CD4-positive, alpha-beta T cell treated with Interleukin-2 at 100 ng/mL for 4 hours (primary cell): ENCODE measurements at places on chromosomes 1 and 21.

DNA sequence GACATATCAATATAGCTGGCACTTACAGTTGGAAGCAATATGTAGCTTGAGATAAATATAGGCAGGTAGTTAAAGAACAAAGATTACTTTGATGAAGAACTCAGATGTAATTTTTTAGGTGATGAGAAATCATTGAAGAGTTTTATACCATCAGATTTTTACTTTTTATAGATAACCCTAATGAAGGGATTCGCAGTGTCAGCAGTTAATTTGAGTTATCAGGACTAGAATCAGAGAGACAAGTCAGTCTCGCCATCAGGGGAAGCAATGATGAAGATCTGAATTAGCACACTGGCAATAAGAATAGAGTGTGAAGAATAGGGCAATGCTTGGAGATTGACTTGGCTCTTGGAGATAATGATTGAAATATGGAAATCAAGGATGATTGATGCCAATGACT, 342.5 kb downstream of the PDE4B start:
- no peak for DNase-seq

GRCh38 chr21:45078877-45079281, 4.5 kb downstream of the ADARB1 start:
- DNase-seq = peak; percentile 89

DNA sequence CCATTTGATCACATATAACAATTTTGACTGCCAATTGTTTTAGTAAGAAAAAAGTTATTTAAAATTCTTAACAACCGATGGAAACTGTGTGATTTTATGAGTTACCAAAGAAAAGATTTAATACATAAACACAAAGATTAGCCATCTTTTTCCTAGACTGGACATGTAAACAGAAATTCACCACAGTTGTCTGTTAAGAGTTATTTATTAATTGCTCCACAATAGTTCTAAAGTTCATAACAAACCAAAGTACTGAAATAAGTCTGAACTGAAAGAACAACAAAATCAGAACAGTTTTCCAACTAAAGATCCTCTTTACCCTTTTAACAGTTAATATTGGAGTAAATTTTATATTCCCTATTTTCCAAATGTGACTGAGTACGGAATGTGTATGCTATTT, 8.6 kb downstream of the ZNF281 start:
- DNase-seq = no peak

DNA sequence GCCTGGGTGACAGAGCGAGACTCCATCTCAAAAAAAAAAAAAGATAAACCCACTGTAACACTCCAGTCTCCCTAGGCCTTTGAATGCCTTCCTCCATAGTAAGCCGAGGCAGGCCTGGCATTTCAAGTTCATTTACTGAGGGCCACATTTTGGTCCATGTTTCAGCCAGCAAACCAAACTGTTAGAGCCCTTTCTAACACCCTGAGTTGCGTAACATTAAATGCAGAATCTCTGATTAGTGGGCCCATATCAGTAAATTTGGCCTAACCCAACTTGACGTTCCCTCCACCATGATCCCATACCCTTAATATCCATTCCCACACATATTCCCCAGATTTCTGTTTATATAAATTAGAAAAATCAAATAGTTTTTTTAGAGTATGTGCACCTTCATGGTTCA, 12.4 kb downstream of the MPZL1 start:
- no peak for DNase-seq

DNA sequence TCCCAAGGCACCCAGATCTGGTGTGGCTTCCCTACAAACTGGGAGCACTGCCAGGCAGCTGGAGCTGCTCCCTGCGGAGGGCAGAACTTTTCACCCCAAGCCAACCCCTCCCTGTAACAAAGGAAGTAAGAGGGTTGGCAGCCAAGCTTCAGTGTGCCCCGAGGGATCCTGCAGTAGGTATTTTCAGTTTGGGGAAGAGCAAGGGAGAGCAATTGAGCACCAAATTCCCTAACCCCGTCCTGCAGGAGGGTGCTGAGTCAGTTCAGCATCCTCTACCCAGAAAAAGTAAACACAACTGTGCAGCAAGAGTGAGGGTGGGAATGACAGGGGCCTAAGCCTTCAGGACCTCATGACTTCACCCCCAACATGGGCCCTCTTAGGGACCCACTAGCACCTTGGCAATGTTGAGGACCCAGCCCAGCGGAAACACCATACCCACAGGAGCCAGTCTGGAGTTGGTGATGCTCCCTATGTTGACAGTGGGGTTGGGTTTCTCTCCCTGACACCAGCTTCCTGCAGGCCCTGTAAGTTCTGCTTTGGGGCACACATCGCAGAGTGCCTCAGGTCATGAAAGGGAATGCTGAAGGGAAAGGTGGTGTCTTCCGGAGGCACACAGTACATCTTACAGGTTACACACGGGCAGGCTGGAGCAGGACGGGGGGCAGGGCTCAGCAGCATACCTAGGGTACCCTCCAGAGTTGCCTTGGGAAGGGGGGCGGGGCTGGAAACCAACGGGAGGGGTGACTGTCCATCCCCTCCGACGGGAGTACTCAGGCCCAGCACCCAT, 14.8 kb downstream of the SH3BP5L start:
- no peak for DNase-seq

GRCh38 chr1:9555942-9556341, 16.7 kb downstream of the SLC25A33 start:
- no peak for DNase-seq

DNA sequence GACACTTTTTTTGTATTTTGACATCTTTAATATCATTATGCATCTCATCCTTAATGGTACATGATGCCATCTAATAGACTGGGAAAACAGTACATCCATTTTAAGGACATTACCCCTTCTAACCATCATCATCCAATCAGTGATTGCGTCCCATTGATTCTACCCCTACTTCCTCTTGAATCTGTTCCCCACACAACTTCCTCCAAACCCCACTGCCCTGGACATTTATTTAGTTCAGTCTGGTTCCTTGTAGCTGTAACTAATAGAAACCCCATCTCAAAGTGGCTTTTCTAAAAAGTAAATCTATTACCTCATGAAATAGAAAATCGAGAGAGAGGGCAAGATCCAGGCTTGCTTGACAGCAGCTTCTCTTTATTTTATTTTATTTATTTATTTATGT, 2.1 kb upstream of the ITLN1 start:
- DNase-seq = no peak

GRCh38 chr1:15985611-15986297, 9.9 kb upstream of the ZBTB17 start:
- no peak for DNase-seq

DNA sequence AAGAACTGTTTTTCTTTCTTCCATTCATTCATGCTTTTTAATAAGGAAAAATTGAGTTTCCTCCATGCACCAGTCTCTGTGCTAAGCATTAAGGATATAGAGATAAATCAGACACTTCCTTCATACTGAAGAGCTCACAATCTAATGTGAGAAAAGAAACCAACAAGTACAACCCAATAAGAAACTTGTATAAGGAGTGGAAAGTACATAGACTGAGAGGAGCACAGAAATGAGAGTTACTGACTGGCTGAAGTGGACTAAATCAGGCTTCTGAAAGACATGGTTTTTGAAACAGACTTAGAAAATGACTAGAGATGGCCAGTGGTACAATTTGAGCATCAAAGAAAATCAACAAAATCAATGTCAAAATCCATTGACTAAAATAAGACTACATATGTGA, 524.4 kb downstream of the PLPP3 start:
- no peak for DNase-seq

- DNase-seq = no peak
These were observed 1.9 kb upstream of the CFH start for GRCh38 chr1:196649990-196650389.

- no peak for DNase-seq
These were observed 147.5 kb downstream of the PTPRU start for GRCh38 chr1:29383746-29384371.

GRCh38 chr1:152960452-152961044, 9.9 kb upstream of the SPRR4 start:
- DNase-seq = no peak

- DNase-seq = no peak
These were observed 137.1 kb downstream of the PLA2G4A start for GRCh38 chr1:186965847-186966246.

DNA sequence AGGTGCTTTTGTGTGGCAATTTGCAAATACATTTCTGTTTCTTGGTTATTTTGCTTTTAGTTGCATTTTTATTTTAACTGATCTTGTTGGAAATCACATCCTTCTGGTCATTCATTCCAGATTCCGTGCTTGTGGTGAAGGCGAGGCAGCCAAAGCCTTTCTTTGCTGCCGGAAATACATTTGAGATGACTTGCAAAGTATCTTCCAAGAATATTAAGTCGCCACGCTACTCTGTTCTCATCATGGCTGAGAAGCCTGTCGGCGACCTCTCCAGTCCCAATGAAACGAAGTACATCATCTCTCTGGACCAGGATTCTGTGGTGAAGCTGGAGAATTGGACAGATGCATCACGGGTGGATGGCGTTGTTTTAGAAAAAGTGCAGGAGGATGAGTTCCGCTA, 34.8 kb upstream of the CD101 start:
- DNase-seq = no peak

GRCh38 chr1:119209061-119209460, 68.6 kb upstream of the WARS2 start:
- DNase-seq = no peak

DNA sequence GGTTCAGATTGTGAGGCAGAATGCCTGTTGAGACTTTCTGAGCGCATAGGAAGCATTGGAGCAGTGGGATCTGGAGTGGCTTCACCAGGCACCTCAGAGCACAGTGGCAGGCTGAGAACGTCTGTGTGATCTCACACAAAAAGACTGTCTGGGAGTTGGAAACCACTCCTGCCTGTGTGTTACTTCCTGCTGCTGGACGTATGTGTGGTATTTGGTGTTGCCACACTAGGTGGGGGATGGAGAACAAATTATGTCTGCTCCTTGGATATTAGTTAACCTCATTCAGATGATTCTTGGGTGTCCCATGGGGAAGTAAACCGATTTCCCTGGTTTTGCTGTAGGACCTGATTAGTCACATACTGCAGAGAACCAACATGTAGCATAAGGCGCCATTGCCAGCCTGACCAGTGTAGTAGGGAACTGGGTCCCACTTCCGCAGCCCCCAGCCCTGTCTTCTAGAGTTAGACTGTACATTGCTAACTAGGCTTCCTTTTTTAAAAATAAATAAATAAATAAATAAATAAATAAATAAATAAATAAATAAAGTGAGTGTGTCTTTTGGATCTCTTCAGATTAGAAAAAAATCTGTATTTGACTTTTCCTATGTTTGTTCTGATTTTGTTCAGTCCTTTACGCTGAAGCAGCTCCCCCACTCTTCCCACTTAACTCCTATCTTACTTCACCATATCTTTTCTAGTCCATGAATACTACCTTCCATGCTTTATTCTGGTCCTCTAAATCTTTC, 26.9 kb downstream of the UCK2 start:
- no peak for DNase-seq

DNA sequence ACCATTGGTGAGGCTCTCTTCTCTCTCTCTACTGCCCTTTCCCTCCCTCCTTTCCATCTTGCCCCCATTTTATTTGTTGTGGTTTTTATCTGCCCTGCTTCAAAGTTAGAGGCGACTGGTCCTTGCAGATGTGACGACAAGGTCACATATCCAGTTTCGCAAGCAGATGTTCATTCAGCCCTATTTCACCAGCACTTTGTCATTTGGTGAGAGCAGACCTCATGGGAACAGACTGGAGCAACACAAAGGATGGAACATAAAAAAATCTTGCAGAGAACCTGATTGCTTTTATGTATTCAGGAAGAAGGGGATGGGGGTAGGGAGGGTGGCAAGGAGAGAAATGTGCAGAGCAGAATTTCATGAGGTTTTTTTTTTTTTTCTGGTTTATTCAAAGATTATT, 84.3 kb downstream of the ELAVL4 start:
- no peak for DNase-seq

- DNase-seq = no peak
These were observed 2.4 kb upstream of the NFIA start for GRCh38 chr1:61079898-61080336.

DNA sequence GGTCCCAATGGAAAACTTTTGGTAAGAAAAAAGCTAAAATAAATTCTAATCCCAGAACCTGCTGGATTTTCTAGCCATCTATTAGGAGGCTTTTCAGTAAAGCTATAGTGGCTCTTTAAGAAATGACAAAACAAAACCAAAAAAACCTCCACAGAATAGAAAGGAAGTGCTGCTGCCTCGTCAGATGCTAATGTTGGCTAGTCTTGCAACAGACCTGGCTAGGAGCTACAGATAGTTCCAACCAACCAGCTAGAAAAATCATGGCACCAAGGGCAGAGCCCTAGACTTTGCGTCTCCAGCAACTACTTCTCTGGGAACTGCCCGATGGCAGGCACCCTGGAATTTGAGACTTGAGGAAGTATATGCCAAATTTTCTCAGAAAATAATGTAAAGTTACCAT, 7.6 kb downstream of the CD101 start:
- DNase-seq = no peak

DNA sequence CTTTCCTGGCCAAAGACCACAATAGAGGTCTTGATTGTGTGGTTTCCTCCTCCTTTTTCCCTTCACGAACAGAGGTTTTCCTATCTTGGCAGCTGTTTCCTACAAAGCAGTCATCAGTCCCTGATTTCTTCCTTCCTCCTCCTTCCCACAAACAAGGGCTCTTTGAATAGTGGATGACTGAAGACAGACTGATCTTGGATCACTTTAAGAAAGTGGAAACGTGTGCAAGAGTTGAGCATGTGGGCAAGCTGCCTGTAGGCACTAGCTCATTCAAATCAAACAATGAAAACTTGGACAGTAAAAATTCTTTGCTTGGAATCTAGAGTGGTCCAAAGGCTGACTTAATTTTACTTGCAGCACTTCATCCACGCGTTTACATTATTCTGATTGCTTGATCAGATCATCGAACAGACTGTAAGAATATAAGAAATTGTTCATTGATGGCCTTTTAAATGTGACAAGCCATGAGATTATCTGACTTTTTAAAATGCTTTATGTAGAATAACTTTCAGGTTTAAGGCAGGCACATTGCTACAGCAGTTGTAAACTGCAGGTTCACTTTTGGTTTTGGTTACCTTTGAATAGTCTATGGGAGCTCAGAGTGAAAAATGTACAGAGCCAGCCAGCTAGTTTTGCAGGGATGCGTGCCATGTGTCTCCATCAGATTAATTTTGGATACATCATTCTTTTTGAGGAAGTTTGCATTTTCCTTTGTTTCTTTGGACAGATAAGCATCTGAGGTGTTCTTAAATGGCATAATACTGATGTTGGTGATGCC, 34.4 kb downstream of the ADGRL2 start:
- no peak for DNase-seq

GRCh38 chr1:88998716-88999115, 6.3 kb upstream of the KYAT3 start:
- DNase-seq = peak; percentile 87

- no peak for DNase-seq
These were observed 666 bp downstream of the CSF3R start for GRCh38 chr1:36481771-36482723.
